Tracheal epithelial cell (primary cell): ENCODE measurements at places on chromosomes 2 and 18. TPM values are rescaled to one million over a fixed set of nuclear protein-coding genes. Genes with fewer than 3 reads are reported as not detected.

ZNF804A gene
- not detected in 2 replicates for total RNA-seq

FOXD4L1 gene
- under 0.01 TPM in 2 replicates for total RNA-seq

ERFE gene
- 2.3 and 6.7 TPM in 2 replicates for total RNA-seq

INPP5D gene
- 21.9 and 66.3 TPM in 2 replicates for total RNA-seq

CXCR2 gene
- under 0.01 and 0.48 TPM in 2 replicates for total RNA-seq

POMC gene
- total RNA-seq: 0.72 TPM in 1 of 2 replicates, not detected in the other

CMPK2 gene
- 1.4 TPM in 1 of 2 replicates, not detected in the other for total RNA-seq

RTP5 gene
- not detected in 2 replicates for total RNA-seq

ANKRD29 gene
- 4.8 and 14.1 TPM in 2 replicates for total RNA-seq

FAM161A gene
- total RNA-seq: 0.72 and 1.7 TPM in 2 replicates

UGT1A5 gene
- total RNA-seq: 0.24 TPM in 1 of 2 replicates, not detected in the other

ITPRIPL1 gene
- 1.9 and 3.6 TPM in 2 replicates for total RNA-seq

CGREF1 gene
- 8.7 TPM in 1 of 2 replicates, not detected in the other for total RNA-seq

LRP1B gene
- under 0.01 TPM in 1 of 2 replicates, not detected in the other for total RNA-seq

EFEMP1 gene
- total RNA-seq: 116 and 188 TPM in 2 replicates

GATA6 gene
- total RNA-seq: 2.9 and 5.1 TPM in 2 replicates

WDR12 gene
- total RNA-seq: 38.6 and 48.8 TPM in 2 replicates

MYO5B gene
- 31.5 and 62.7 TPM in 2 replicates for total RNA-seq

RAMP1 gene
- 4.9 and 5.5 TPM in 2 replicates for total RNA-seq
